Bronchus fibroblast of lung (primary cell): ENCODE measurements at places on chromosomes 2 and 18. TPM values are rescaled to one million over a fixed set of nuclear protein-coding genes. Genes with fewer than 3 reads are reported as not detected.

ATOH8 gene
- 11.4 and 15.1 TPM in 2 replicates for total RNA-seq

CACNB4 gene
- total RNA-seq, result under 0.01 and 0.15 TPM in 2 replicates

CRYBA2 gene
- not detected in 2 replicates for total RNA-seq

RAB6C gene
- not detected in 2 replicates for total RNA-seq

PELI1 gene
- 2.1 and 2.4 TPM in 2 replicates for total RNA-seq

TUBA3E gene
- not detected in 2 replicates for total RNA-seq

EHD3 gene
- total RNA-seq, result 22.7 and 22.9 TPM in 2 replicates

SAG gene
- not detected in 2 replicates for total RNA-seq

KCNG2 gene
- 1.9 and 3.9 TPM in 2 replicates for total RNA-seq

SERPINB10 gene
- total RNA-seq, result 1.7 TPM in 1 of 2 replicates, not detected in the other

SLC35G4 gene
- total RNA-seq, result not detected in 2 replicates

PSTPIP2 gene
- total RNA-seq, result 7.1 and 7.6 TPM in 2 replicates

RGPD3 gene
- under 0.01 TPM in 1 of 2 replicates, not detected in the other for total RNA-seq

SPATA3 gene
- not detected in 2 replicates for total RNA-seq

EIF5B gene
- 9.6 and 14.3 TPM in 2 replicates for total RNA-seq

ICOS gene
- not detected in 2 replicates for total RNA-seq

LDLRAD4 gene
- total RNA-seq, result not detected in 2 replicates

TDRD15 gene
- total RNA-seq, result not detected in 2 replicates
